ENCODE measurements at places on chromosomes 7 and 10. TPM values are rescaled to one million over a fixed set of nuclear protein-coding genes. Genes with fewer than 3 reads are reported as not detected.
A peak's percentile ranks its signal among the peaks of the same experiment; 100 is the strongest.

- DNase-seq: no peak
Measured at GRCh38 chr10:90977855-90978486, 57.1 kb upstream of the ANKRD1 start.

The ANKRD30A gene
- not detected for total RNA-seq

GRCh38 chr7:83306502-83306901 is 143.8 kb upstream of the PCLO start:
- no peak for DNase-seq

The HOXA9 gene
- 19.5 TPM for total RNA-seq

DNA sequence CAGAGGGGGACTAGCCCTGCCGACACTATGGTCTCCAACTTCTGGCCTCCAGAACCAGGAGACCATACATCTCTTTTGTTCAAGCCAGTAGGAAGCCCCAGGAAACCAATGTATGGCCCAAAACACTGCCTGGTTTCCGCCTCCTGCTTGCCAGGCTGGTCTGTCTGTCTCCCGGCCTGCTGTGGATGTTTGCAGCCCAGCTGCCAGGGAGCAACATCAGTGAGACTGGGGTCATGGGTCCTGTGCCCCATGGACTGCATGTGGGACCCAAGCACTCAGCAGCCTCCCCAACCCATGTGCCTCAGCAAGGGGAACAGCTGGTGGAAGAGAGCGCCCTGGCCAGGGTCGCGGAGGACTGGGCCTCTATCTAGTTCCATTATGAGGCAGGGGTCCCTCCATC is 33.4 kb upstream of the NUB1 start:
- DNase-seq: no peak

DNA sequence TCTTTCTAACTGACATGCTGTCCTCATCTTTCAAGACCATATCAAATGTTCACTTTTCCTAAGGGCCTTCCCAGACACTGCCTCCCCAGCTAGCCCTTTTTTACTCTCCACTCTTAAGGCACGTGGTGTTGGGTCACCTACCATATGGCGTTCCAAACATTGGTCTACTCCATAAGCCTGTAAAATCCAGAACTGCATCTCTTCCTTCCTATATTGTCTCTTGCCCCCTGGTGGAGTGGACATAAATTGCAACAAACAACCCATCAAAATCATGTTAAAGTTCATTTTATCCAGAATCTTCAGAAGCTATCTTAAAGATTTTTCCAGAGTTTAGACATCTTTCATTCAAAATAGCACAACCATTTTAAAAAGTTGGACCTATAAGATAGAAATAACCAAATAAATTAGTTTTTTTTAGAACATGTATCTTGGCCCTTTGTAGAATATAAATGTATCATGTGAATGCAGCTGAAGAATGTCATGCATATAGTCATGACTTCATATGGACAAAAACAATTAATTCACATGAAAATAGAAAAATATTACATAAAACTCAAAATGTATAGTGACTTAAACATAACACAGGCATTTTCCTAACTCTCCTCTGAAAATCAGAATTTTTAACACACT is 180.6 kb upstream of the CHRM2 start:
- peak; percentile 23 for DNase-seq

DNA sequence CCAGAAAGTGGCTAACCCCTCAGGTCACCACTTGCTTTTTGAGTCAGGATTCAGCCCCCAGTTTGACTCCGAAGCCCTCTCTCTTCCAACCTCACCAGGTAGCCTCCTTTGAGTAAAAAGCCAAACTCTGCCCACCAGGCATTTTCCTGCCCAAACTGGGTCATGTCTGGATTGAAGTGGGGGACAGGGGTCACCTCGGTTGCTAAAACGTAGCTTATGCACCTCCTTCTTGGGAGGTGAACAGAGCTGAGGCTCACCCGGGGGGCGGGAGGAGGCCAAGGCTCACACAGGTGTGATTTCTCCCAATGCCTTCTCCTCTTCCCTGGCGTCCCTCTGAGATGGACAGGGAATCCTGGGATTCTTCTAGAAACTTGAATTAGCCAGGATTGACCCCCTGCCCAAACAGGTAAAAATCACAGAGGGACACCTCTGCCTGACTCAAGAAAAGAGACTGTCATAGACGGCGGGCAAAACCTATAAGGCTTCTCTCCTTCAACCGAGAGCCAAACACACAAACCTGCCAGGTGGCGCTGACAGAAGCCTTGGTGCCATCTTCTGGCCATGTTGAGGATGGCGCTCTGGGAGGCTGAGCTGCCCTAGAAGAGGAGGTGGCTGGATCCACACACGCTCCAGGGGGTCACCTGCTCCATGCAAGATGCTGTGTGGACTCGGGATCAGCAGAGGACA is 51.6 kb downstream of the PRLHR start:
- no peak for DNase-seq

- DNase-seq: peak; percentile 64
Measured at GRCh38 chr7:151023232-151023631, 1.1 kb downstream of the ATG9B start.

The VOPP1 gene
- 74.6 TPM for total RNA-seq

The ST8SIA6 gene
- 0.88 TPM for total RNA-seq

The CCSER2 gene
- total RNA-seq: 56.0 TPM

All from osteoblast (primary cell).